Right forelimb (tissue), 1 donor: ENCODE measurements at places on chromosomes 1 and 21.

DNA sequence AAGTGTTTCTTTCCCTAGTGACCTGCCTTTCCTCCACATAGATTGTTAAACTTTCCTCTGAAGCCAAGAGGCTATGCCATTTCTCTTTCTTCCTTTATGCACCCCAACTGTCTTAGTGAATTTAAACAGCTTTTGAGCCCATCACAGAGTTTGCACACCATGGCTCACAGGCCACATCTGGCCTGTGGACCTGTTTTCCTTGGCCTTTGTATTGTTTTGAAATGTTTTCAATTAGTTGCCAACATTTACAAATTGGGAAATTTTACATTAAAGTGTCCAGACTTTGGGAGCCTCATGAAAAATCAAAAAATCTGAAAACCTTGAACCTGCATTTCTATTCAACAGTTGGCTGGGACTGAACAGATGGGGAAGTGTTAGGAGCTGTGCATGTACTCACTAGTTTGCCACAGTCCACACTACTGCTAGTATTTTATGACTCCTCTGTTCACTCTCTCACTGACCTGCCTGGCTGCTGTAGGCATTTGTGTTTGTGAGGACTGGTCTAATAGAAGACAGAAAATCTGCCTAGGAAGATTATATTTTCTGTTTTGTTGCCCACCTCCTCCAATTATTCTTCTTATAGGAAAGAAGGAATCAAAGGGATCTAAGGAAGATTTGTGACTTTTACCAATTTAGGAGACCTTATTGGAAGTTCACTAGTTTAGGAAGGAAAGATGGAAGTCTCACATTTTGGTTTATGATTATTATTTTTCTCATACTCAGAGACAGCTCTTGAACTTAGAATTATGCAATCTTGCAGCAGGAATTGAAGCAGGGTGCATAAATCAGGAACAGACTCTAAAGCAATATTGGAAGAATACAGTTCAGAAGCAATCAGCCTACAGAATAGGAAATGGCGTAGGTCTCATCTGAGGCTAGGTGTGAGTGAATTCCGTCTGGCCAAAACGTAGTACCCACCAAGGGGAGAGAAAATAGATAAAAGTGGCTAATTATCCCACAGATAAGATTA is 134.7 kb downstream of the HLX start:
- DNase-seq, result no peak

DNA sequence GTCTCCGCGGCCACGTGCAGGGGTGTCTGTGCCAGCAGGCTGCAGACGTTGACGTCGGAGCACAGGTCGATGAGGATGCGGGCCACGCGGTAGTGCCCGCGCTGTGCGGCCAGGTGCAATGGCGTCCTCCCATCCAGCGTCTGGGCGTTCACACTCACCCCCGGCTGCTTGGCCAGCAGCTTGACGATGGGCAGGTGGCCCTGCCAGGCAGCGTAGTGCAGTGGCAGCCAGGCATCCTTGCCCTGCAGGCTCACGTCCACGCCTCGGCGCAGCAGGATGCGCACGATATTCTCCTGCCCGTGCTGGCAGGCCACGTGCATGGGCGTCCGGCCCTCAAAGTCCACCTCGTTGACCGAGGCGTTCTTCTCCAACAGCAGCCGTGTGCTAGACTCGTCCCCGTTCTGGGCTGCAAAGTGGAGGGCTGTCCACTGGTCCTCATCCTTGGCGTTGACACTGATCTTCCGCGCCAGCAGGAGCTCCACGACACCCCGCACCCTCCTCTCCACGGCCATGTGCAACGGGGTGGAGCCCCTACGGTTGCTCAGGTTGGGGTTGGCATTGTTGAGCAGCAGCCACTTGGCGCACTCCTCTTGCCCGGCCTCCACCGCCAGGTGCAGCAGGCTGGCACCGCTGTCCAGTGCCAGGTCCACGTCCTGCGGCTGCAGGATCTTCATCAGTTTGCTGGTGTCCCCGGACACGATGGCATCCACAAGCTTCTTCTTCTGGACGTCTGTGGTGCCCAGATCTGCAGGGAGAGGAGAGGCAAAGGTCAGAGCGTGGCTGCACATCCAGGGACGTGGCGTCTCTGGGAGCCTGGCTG is 25.4 kb downstream of the RIPK4 start:
- DNase-seq, result no peak

DNA sequence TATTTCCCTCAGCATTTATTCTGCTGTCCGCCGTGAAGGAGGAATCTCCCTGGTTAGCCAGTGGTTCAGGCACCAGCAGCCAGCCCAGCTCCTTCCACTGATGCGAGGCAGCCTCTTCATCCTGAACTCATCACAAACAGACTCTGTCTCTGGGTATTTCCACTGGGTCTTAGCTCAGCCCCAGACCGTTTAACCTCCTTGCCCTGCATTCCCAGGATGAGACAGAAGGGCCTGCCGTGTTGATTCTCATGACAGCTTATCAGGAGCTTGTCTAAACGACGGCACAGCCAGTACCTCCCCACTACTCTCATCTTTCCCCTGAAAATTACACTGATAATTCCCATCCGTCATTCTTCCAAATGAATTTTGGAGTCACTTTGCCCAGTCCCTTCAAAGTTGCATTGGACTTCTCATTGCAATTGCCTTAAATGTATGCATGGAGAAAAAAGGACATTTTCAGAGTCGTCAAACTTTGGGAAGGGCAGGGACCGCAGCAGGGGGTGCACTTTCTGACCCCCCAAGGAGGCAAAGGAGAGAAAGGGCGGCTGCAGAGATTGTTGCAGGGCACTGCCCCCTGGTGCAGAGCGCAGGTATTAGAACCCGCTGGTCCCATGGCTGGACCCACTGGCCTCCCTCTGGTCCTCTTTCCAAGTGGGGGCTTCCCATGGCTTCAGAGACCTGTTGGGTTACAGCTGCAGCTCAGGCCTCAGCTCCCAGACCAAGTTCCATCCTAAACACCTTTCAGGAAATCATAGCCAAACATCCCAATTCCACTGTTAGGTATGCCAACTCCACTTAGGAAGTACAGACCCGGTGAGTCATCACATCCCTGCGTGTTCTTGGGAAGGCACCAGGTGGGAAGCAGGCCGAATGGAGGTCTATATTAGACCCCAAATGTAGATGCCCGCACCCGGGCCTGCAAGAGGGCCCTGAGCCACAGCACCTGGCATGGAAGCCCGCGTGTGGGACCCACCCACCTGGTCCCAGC is 3.7 kb upstream of the MEGF6 start:
- no peak for DNase-seq

- no peak for DNase-seq
Observed at GRCh38 chr1:64388336-64388735, 81.6 kb upstream of the CACHD1 start.

- no peak for DNase-seq
Observed at GRCh38 chr1:61138921-61139774, 56.8 kb downstream of the NFIA start.

DNA sequence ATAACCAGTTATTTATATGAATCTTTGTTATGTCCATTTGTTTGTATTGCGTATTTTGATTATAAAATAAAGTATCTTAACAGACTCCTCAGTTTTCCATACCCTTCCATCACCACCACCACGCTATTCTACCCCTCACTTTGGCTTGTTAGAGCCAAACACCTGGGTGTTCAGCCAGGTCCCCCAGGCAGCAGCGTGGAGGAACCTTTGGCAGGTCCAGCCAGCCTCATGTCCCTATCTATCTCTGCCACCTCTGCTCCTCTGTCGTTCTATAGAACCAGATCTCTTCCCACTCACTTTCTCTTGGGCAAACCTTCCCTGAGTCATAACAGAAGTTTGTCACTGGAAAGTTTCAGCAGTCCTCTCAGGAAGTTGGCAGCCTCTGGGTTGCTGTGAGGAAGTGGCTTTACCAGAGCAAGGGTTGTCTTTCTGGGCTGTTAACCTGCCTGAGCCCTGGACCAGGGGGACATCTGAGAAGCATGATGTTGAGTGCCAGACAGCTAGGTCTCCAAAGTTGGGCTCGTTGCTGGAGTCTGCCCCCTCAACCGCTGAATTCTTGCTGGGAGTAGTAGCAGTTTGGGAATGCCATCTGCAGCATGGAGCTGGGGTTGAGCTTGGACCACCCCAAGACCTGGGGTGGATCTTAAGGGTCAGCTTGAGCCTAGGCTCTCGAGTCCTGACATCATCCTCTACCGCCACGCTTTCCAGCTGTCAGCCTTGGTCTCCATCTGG is 996 bp upstream of the SH3BGRL3 start:
- DNase-seq, result no peak

- no peak for DNase-seq
Observed at GRCh38 chr1:152886085-152886484, 8.0 kb downstream of the SMCP start.

DNA sequence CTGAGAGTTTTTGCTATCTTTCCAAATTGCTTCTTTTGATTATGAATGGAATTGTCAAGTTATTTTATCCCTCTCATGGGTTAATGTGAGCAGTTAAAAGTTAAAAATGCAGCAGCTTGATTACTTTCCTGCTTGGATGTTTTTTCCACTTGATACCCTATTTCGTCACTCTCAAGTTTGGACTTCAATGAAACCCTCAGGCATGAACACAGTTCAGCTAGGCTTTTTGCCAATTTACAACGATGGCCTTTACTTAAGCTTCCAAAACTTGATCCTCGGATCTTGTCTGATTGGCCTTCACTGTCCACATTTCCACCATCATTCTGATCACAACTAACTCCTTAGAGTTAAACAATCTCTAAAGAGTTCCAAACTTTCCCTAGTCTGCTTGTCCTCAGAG is 752.4 kb upstream of the PRMT6 start:
- DNase-seq, result no peak

- no peak for DNase-seq
Observed at GRCh38 chr21:33477066-33477465, 2.7 kb downstream of the TMEM50B start.

DNA sequence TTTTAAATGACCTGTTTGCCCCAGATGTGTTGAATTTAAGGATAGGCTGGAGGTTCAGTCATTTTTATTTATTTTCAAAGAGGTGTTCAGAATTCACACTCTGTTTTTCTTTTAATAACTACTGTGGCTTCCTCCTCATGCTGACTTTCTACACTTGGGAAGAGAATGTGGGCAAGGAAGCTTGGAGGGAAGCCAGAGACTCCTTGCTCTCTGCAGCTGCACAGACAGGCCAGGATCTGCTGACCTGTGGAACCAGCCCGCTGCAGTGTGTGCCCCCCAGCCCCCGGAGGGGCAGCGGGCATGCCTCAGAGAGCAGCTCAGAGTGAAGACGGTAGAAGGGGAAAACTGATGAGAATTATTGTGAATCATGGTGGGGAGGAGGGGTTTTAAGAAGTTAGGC is 16.9 kb downstream of the MGST3 start:
- no peak for DNase-seq

DNA sequence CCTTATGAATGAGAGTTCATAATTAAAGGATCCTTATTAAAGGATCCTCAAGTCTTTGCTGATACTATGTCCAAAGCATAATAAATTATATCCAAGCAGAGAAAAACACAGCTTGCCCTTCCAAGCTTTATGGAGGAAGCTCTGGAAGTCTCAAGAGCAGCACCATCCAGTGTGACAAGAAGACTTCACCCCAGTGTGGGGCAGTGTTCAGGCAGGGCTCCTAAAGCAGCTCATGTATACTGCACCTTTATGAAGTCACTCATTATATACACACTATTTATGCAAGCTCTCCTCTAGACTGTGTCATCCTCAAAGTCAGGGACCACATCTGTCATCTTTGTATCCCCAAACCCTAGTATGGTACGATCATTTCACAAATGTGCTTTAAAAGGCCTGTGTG is 11.9 kb upstream of the CCN1 start:
- DNase-seq, result no peak

DNA sequence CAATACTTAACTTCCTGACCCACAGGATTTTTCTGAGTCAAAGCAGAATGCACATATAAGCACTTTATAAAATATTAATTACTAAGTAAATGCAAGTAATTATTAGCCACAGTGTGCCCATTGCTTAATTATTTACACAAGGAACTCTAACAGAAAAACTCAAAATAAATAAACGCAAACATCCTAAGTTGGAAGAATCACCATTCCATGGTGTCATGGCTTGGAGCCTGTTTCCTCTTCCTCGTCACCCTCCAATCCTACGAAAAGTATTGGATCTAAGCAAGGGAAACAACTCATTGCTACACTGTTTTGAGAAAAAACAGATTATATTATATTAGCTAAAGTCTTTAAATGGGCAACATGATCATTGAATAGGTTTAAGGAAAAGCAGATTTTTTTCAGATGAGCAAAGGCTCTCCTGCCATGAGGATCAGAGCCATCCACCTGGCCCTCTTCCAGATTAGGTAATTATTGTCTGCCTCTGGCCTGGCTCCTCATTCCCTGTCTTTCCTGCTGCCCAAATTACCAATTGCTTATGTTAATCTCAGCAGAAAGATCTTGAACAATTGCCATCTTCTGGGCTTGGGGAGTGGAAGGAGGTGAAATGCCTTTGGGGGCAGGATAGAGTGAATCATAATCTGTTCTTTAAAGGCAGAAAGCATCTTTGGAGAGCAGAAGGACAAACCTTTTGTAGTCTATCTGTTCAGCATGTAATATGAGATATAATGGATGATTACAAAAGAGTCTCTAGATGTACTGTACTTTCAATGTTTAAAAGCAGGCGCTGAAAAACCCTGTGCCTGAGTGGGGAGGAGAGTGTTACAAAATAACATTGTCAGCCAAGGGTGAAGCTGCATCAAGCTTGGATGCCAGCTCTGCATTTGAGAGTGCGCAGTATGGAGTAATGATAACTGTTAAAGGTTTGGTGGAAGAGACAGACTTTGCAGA is 121.2 kb downstream of the DUSP10 start:
- DNase-seq, result no peak

- no peak for DNase-seq
Observed at GRCh38 chr1:211577277-211577818, 1.6 kb downstream of the SLC30A1 start.

GRCh38 chr1:164592634-164593033 is 33.6 kb downstream of the PBX1 start:
- DNase-seq, result no peak

DNA sequence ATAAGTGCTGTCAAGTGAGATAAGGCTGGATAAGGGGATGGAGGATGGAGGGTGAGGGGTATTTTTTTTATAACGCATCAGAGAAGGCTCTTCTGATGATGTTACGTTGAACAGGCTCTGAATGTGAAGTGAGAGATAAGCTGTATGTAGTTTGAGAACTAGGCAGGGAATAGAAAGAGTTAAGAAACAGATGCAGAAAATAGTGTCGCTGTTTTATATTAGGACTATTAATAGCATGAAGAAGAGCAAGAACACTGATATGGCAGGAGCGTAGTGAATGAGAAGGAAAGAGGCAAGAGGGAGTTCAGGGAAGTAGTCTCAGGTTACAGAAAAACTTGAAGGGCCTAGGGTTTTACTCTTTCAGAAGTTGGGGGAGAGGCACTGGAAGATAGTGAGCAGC is 59.8 kb downstream of the GPR88 start:
- DNase-seq, result no peak
